Pulmonary artery endothelial cell (primary cell): ENCODE measurements at places on chromosomes 3 and 15. TPM values are rescaled to one million over a fixed set of nuclear protein-coding genes. Genes with fewer than 3 reads are reported as not detected.

DNA sequence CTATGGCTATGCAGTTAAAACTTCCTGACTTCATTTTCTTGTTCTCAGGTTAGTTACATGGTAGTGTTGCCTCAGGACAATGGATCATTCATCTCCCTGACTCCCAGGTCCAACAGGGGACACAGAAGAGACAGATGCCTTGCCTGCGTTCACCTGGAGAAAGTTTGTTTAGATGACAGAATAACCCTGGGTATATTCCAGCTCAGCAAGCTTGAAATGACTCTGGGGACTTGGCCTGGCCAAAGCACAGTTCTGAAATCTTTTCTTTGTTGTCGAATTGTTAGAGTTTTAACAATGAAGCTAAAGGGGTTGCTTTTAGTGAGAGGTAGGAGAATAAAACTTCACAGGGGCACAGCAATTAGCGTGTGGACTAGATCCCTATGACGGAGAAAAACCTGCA lies 206.1 kb downstream of the PDZRN3 start:
- no peak for DNase-seq

- no peak for DNase-seq
Observed at GRCh38 chr15:70059476-70060213, 38.1 kb downstream of the TLE3 start.

GRCh38 chr15:100210338-100210737 lies 131.4 kb downstream of the ADAMTS17 start:
- no peak for DNase-seq

DNA sequence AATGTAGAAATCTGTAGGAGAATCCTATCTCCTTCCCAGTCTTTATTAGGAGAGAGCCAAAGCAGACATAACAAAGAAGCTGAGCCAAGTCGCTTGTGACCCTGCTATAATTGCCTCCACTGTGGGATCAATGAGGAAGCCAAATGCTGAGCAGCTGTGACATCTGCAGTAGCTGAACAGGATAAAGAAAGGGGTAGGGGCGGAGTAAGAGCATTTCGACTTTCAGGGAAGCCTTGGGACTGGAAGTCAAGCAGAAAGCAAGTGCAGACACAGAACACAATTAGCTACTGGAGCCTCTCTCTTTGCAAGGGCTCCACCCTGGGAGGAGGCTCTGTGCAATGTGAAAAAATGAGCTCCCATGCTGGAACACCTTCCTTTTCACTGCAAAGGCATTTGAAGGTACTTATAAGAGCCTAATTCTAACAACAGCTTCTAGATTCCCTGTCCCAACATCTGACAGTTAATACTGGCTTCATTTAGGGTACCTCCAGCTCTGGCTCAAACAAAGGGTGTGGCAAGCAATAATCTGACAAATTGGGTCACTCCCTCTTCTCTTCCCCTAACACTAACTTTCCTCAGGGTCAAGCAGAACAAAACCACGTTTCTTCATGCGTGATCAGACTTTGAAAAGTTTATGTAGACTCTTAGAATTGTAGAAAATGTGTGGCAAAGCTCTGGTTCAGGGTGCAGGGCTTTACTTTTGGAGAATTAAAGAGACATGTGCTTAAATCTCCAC lies 166.4 kb downstream of the CADPS start:
- DNase-seq: no peak

DNA sequence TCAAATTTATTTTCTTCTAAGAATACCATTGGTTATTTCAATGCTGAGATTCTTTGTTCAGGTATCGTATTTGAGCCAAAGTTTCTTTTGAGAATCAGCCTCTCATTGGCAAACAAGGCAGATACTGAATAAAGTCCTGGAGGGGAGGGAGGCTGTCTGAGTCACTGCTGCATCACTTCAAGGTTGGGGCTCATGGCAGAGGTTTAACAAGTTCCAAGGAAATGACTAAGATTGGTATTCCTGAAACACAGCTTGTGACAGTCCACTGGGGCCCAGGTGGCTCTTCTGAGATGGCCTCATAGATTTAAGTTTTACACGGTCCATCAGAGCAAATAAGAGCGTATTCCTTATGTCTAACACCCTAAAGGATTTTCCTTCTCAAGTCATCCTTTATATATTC lies 213.8 kb upstream of the STAC start:
- no peak for DNase-seq

Gene SPG11
- total RNA-seq: 42.3 and 54.8 TPM in 2 replicates

Gene TMCC1
- total RNA-seq: 12.1 and 12.4 TPM in 2 replicates
